ENCODE measurements at places on chromosomes 2 and 18. TPM values are rescaled to one million over a fixed set of nuclear protein-coding genes. Genes with fewer than 3 reads are reported as not detected.

DNA sequence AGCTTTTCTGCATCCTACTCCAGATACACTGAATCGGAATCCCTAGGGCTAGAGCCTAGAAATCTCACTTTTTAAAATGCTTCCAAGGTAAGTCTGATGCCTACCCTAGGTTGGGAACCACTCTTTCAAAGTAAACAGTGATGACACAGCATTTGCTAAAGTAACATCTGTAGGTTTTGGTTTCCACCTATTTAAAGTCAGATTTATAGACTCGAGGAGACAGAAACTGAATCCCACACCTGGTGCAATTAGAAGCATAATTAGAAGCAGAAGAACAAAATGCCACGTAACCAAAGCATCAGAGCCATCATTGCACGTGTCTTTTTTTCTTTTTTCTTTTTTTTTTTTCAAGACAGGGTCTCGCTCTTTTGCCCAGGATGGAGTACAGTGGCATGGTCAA, 40.9 kb downstream of the PDK1 start:
- no peak for DNase-seq

GRCh38 chr2:26658691-26659346, 17.7 kb upstream of the CIB4 start:
- no peak for DNase-seq

GRCh38 chr2:67259556-67260342, 137.4 kb upstream of the ETAA1 start:
- peak; percentile 60 for DNase-seq

KIAA2012 gene
- 1.00 TPM for total RNA-seq

DNA sequence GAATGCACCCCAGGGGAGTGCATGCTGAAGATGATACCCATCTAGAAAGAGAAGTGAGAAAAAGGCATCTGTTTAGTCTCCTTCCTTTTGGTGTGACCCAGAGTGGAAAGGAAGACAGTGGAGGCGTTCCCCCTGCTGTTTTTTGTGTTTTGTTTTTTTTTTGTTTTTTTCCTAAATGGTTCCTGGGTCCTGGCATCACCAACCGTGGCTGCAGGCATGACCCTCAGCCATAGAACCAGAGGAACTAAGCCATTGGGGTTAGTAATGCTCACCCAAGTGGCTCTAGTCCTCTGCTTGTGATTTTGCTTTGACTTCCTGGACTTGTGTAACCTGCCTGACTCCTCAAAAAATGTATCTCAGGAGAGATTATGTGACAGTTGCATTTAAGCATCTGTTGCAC, 451.3 kb downstream of the DCC start:
- no peak for DNase-seq

DNA sequence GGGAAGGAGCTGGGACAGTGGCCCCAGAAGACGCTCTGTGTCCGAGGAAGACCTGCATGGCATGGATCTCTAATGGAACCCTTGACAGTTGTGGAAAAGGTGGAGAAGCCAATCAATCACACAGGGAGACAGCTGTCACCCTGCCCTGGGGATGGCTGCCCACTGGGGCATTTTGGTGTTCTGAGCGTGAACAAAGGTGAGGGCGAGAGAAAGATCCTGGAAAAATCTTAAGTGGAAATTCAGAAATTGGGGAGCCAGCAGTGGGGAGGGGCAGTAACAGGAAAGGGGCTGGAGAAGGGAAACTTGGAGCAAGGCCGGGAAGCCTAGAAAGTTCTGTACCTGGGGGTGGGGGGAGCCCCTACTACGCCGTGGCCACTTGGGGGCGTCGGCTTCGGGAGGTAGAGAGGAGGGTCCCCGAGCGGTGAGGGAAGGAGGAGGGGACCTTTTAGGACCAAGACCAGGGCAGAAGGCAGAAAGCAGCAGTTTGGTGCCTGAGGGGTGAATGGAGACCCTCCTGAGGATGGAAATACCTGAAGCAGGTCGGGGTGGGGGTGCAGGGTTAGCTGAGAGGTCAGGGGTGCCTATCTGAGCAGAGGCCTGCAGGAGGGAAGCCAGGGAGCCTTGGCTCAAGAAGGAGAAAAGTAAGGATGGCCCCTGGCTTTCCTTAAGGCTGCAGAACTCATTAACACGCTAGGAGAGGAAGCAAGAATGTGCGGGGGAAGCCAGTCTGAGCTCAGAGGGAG, 30.0 kb downstream of the NGEF start:
- no peak for DNase-seq

GRCh38 chr2:60353406-60353800, 200.1 kb downstream of the BCL11A start:
- no peak for DNase-seq

DNA sequence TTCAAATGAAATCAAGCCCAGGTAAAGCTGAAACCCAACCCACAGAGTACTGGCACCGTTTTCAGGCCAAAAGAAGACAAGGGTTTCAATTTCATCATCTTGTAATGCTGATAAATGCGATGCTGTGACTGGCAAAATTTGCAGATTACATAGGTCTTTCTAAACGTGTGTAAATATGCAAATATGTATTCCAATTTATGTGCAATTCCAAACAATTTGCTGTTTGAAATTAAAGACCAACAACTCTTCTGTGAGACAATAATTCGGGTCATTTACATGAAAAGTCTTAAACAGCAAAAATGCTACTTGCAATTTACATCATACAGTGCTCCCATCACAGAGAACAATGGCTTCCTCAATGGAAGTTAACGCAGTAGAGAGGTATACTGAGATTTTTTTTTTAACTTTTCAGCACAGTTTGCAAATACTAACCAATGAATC, 2.8 kb upstream of the ZNF532 start:
- DNase-seq, result no peak

HS1BP3 gene
- total RNA-seq, result 10.0 TPM

- DNase-seq, result no peak
Measured at GRCh38 chr2:65159906-65160305, 30.0 kb upstream of the RAB1A start.

PIEZO2 gene
- 11.0 TPM for total RNA-seq

- DNase-seq, result no peak
Measured at GRCh38 chr2:54634564-54635511, 88.6 kb upstream of the EML6 start.

DNA sequence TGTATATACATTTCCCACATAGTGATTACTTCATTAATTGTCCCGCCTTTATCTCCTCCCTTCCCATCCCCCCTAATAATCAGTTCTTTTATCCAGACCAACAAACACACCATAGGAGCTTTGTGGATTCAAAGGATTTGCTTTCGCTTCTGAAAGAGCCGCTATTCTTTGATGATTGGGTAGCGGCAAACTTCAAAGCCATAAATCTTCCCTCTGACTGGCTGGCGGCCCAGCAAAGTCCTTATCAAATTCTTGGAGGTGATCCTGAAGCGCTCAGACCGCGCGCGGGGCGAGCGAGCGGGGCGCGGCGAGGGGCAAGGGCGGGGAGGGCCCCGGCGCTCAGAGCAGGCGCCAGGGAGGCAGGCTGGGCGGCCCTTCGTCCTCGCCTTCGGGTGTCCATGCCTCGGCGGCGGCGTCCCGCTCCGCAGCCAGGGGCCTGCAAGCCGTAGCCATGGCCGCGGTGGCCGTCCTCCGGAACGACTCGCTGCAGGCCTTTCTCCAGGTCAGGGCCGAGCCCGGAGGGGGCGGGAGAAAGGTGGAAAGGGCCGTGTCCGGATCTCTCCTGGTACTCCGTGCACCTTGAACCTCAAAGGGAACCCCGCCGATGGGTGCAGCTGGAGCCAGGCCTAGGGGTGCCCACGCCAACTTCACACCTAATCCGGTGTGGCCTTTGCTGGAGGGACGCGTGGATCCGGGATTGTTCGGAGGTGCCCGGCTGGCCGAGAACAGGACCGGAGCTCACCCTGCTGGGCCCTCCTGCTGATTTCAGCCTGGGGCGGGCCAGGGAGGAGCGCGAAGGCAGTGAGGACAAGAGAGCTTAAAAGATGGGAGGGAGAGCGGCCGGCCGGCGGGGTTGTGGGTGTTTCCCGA, at the start of gene SP5:
SP5 (plus strand) TSS at position 276 of the 870 bp plus-strand sequence; CDS start at position 452, 176 bp downstream.
- no peak for DNase-seq

C1QL2 gene
- total RNA-seq, result 0.27 TPM
